ENCODE measurements at places on chromosomes 2 and 18. TPM values are rescaled to one million over a fixed set of nuclear protein-coding genes. Genes with fewer than 3 reads are reported as not detected.

DNA sequence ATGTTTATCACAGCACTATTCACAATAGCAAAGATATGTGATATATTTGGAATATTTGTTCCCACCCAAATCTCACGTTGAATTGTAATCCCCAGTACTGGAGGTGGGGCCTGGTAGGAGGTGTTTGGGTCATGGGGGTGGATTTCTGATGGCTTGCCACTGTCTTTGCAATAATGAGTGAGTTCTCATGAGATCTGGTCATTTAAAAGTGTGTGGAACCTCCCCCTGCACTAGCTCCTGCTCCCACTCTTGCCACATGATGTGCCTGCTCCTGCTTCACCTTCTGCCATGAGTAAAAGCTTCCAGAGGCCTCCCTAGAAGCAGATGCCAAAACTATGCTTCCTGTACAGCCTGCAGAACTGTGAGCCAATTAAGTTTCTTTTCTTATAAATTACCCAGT is 72.2 kb upstream of the DYNC1I2 start:
- DNase-seq = no peak

DNA sequence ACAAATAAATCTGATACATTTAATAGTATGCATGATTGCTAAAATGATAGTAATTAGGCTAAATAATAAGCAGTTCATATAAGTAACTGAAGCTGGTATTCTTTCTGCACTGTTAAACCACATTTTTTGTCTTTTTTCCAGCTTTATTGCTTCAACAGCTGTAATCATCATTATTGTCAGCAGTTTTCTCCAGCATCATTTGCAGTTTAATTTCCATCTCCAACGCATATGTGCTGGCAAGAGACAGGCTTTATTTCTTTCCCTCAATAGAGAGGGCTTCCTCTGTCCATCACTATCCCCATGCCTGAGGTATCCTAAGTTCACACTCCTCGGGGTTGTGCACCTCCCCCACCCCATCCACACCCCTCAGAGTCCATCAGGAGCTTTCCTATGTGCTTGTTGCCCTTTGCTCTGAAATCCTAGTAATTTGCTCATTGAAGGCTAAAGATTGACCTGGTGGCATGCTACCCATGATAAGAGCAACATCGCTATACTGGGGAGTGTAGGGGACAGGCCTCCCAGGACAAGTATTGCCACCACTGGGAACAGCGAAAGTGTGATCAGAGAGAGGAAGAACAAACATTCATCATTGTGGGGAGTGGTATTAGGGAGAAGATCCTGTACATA is 37.1 kb downstream of the B4GALT6 start:
- no peak for DNase-seq

DNA sequence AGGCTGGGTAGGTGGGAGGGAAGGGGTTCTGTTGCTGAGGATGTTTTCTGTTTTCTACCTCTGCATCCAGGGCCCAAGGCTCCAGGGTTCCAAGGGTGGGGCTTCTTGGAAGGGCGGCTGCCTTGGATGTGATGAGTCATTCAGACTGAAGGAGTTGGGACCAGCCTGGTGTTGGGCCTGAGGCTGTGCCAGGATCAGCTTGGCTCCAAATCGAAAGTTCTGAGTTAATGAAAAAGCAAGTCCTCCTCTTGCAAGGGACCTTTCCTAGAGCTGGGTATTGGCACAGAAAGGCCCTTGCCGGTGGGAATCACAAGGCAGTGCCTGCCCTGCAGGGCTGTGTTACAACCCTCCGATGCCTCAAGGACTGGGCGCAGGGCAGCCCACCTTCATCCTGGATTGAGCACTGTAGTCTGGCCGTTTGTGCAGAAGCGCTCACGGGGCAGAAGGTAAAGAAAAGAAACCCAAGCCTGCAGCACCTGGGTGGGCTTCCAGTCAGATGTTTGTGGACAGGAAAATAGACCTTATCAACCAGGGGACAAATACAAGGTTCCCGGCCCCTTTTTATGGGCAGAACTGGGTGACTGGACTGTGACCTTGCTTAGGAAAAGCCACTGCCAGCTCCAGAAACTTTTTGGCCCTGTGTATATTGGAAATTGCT is 52.5 kb upstream of the MCFD2 start:
- peak; percentile 74 for DNase-seq

- DNase-seq = no peak
These were observed 1178.7 kb downstream of the SUCLG1 start for GRCh38 chr2:83280391-83280790.

DNA sequence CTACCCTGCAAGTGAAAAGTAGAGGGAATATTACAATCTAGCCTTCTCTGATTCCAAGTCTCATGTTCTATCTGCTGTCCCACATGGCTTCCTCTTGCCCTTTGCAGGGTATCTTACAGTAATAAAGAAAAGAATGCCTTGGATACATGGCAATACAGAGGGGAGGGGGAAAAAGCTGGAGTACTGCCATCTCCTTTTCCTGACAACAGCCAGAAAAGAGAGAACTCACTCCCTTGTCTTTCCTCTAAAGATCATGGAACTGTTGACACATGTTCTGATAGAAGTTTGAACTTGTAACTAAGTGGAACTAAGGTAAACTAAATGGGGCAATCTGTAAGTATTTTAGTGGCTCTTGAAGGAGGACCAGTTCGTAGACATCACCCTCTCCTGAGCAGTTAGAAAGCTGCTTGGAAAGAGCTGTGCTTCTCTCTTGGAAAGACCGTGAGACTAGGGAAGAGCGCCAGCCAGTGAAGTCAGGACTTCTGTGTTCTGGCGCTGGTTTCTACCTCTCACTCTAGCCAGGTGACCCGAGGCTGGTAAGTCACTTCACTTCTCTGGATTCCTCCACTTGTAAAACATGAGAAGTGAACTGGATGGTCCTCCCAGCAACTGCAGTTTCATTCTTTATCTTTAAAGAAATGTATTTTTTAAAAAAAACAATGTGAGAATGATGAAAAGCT is 242.3 kb upstream of the FOSL2 start:
- no peak for DNase-seq

DNA sequence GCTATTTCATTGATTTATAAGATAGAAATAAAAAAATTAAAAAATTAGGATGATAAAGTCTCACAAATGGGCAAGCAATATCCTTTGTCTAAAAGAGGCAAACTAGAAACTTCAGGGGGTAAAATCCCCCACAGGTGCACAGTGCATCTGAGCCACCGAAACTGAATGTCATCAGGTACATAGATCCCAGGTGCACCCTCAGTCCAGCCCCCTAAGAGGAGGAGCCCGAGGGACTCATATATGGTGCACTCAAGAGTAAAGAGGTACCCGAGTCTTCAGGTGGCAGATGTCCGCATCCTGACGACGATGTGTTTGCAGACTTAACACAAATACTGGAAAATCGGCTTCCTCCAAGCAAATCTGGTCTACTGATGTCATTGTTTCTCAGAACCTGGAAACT is 11.3 kb downstream of the QPCT start:
- DNase-seq = no peak

DNA sequence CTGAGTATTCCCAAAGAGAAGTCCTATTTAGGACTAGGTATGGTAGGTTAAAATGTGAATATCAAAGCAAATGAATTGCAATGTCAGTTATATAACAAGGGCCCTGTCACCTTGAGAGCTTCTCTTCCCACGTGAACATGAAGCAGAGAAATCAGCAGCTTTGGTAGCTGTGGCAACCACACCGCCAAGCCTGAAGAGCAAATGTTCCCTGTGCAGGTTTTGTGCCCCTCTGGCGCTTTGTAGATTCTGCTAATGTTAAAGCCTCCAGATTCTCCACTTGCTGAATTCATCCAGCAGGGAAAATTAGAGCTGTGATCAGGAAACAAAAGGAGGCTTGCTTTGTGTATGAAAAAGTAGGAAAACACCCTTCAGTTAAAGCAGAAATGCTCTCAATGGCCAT is 322.6 kb downstream of the RBM43 start:
- DNase-seq = no peak

GRCh38 chr18:961644-962355 is 57.1 kb downstream of the ADCYAP1 start:
- peak; percentile 31 for DNase-seq

- DNase-seq = no peak
These were observed 105.0 kb downstream of the HIBCH start for GRCh38 chr2:190214426-190215194.

DNA sequence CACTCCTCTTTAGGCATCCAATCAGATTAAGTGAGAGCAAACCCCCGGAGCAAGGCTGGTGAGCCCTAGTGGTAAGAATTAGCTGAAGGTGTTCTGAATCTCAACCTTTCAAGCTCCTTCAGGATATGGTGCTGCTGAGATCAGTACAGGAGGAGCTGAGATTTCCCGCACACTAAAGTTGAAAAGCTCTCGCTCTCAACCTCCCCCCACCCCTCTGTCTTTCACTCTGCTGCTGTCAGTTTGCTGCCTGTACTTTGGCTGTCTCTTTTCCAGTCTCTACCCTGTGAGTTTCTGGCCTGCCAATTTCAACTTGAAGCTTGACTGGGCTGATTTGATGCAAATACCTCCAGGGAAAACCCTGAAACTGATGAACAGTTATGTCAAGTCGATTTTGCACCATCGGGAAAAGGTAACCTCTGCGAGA is 15.7 kb downstream of the ZEB2 start:
- DNase-seq = no peak

GRCh38 chr2:102915128-102915527 is 153.3 kb downstream of the TMEM182 start:
- no peak for DNase-seq

DNA sequence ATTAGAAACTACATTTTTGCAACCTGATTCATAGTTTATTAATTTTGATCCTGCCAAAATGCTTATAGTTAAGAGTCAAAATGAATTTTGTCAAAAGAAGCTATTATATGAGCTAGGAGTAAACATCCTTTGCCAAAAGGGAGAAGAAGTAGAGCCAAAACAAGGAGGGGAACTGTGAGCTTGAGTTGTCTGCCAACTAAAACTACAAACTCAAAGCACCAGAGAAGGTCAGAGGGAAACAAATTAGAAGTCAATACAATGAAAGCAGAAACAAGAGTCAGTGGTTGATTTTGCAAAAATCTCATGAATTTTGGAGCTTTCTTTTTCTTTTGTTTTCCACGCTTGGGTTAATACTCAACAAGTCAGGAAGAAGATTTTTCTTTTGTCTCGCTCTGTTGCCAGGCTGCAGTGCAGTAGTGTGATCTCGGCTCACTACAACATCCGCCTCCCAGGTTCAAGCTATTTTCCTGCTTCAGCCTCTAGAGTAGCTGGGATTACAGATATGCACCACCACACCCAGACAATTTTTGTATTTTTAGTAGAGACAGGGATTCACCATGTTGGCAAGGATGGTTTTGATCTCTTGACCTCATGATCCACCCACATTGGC is 508.5 kb downstream of the RIT2 start:
- no peak for DNase-seq

DNA sequence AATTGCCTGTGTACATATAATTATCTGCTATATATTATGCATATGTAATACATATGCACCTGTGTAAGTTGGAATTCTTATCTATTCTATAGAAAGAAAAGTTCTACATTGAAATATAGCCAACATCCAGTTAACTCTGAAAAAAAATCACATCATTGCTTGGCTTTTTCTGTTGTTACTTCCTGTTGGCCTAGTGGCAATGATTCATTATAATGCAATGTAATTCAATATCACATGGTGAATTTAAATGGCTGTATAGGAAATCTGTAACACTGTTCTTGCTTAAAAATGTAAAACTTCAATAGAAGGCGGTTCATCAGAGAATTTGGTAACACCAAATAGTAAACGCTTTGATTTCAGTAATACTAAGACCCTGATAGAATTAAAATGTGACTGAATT is 44.5 kb upstream of the MAP4K3 start:
- DNase-seq = no peak

DNA sequence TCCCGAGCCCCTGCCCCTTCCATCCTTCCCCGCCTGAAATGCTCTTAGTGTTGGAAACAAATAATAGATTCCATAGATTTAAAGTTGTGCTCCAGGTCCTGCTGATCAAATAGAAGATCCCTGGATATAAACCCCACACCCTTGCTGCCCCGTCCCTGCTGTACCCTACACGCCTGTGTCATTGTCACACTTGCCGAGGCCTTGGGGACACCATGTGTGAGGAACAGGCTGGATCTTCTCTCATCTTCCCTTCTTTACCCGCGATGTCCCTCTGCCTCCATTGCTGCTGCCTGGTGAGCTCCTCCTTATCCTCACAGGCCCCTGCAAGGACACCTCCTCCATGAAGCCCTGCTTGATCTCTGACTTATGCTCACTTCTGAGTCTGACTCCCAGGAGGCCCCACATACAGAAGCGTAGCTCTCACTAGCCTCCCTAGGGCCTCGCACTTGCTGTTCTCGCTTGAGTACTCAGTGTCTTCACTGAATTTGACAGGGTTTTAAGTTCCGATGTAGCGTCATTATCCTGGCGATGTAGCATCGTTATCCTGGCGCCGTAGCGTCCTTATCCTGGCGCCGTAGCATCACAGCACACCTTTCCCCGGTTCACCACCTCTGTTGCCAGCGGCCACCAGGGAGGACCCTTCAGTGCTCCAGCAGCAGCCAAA is 221.9 kb downstream of the NDUFA10 start:
- DNase-seq = no peak

DNA sequence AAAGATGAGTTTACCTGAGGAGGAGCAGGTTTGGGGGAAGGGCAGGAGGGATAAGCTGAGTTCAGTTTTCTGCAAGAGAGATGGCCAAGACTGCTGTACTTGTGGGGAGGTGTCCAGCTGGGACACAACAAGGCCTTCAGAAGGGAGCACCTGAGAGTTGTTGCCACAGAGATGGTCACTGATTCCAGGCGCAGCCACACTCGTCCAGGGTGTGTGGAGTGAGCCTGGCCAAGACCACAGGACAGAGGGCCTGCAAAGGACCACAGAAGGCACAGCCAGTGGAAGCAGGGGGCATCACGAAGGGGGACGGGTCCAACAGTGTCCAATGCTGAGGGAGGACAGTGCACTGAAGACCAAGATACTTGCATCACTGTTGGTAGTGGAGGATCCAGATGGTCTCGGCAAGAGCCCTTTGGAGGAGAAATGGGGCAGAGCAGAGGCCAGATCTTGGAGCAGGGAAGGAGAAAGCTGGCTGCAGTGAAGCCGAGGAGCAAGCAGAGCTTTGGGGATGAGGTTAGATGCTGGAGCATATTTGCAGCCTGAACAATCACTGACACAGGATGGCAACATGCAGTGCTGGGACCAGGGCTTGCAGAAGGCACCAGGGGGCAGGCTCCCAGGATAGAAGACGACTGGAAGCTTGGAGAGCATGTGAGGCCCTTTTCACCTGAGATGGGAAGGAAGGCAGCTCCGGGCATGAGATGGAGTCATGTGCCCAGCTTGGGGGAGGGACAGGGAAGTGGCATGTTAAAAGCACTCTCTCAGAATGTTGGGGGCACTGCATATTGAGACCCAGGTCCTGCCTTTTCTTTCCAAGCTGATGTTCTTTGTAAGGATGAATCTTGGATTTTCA is 214.0 kb downstream of the CYP26B1 start:
- no peak for DNase-seq

Gene ARHGAP25
- total RNA-seq = 8.8 TPM

Gene ZNF892
- total RNA-seq = 1.5 TPM

Gene DSG2
- total RNA-seq = 341 TPM

Gene TUBB8B
- total RNA-seq = 1.2 TPM

Gene MYO7B
- total RNA-seq = 118 TPM

Gene SCN9A
- 23.3 TPM for total RNA-seq

Gene SLC35F6
- 27.4 TPM for total RNA-seq

Gene SKOR2
- total RNA-seq = not detected

Gene MC2R
- not detected for total RNA-seq

Gene HOXD8
- total RNA-seq = 5.6 TPM
